Panc1 (cell line): ENCODE measurements at places on chromosomes 16 and 17. TPM values are rescaled to one million over a fixed set of nuclear protein-coding genes. Genes with fewer than 3 reads are reported as not detected.

- no peak for DNase-seq
Measured at GRCh38 chr16:19860166-19861041, 24.2 kb downstream of the GPRC5B start.

GRCh38 chr16:74213372-74213771 lies 83.2 kb upstream of the PSMD7 start:
- DNase-seq, result no peak

Gene MMP25
- 0.67 TPM for total RNA-seq

Gene GRAP
- 0.21 TPM for total RNA-seq

GRCh38 chr17:67200727-67201301 lies 44.2 kb downstream of the HELZ start:
- DNase-seq, result no peak
